ENCODE measurements at places on chromosomes 1 and 21. TPM values are rescaled to one million over a fixed set of nuclear protein-coding genes. Genes with fewer than 3 reads are reported as not detected.

GRCh38 chr1:40922969-40923368 lies 56.5 kb upstream of the CTPS1 start:
- no peak for DNase-seq

GRCh38 chr1:85578321-85579295 lies 2.0 kb upstream of the CCN1 start:
- no peak for DNase-seq

- no peak for DNase-seq
These were observed 145.5 kb downstream of the SPATA17 start for GRCh38 chr1:217776693-217777092.

DNA sequence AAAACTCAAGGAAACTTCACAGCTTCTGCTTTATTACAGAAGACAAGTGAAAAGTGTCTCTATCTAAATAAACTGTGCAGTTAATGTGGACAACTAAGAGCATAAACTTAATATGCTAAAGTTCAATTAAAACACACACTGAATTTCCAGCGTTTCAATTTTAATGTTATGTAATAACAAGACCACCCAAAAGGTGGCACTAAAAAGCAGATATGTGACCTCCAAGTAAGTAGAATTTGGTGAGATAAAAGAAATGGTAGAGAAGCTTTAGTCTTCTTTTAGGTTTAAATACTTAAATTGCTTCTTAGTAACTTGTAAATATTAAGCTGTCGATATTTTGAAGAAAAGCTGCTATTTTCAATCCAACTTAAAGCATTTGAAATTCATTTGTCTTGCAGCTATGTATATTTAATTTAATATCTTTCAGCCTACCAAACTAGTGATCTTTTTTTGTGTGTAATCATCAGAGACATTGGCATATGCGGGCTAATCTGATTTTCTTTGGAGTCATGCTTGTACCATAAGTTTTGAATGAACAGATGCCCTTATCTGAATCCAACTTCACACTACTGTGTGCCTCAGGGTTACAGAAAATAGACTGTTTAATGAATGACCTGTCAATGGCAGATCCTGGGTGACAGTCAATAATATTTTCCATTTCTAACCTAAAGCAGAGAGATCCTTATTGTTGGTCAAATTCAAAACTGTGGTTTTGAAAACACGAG lies 36.5 kb upstream of the ADAMTS1 start:
- DNase-seq, result peak; percentile 36

DNA sequence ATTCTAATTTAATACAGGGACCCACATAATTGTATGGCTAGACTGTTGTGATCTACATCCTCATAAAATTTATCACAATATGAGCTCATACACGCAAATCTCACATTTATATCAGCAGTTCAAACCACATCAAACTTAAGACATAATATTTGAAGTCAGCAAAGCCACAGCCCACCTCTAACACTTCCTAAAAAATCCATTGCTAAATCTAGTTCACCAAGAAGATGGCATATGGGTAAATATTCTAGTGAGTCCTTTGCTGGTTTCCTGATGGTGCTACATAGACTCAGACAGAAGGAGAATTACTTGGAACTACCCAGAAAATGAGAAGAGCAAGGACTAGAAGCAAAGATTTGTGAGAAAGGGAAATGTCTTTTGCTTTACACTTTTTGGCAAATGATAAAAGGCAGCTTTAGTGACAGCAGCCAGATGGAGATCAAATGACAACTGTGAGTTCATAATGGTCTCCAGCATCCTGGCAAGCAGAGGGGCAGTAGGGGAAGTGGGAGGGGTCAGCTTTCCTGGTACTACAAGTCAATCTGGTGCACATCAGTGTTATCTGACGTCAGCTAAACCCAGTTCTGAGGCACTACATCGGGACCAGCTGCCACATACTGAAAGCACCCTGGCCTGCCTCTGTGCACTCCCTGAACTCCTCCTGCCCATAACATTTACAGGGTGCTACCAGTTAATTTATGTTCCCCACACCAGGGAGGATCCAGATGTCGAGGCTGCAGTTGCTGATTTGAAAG lies 10.6 kb upstream of the GADD45A start:
- DNase-seq, result no peak

C1orf226 gene
- 1.8 TPM for total RNA-seq

DNA sequence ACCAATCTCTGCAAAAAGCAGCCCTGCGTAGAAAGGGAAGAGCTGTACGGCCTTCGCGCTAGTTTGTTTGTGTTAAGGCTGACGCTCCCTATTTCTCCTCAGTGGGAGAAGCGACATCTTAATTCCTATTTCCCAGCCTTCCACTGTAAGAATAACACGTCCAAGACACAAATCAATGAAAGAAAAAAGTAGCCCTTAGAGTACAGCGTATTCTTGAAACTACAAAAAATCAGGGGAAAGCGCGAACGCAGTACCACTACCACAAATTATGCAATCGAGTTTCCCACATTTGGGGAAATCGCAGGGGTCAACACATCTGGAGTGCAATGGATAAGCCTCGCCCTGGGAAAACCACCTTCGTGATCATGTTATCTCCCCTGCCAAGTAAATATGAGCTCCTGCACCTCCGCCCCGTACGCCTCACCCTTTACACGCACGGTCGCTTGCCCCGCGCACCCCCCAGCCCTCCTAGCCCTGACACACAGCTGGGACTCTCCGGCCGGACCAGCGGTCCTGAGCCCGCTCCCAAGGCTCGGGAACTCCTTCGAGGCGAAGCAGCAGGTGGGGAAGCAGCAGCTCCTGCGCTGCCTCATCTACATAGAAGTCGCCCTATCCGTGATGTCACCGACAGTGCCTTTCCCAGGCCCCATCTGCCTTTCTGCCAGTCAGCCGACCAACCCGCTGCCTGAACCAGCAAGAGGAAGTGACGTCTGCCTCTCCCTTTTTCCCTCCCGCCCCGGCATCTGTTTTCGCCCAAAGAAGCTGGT lies 94.7 kb downstream of the PPIAL4G start:
- peak; percentile 98 for DNase-seq

- DNase-seq, result no peak
These were observed 498.2 kb upstream of the BRINP3 start for GRCh38 chr1:190975827-190976226.

COL24A1 gene
- total RNA-seq, result not detected

CA14 gene
- total RNA-seq, result 54.4 TPM

DNA sequence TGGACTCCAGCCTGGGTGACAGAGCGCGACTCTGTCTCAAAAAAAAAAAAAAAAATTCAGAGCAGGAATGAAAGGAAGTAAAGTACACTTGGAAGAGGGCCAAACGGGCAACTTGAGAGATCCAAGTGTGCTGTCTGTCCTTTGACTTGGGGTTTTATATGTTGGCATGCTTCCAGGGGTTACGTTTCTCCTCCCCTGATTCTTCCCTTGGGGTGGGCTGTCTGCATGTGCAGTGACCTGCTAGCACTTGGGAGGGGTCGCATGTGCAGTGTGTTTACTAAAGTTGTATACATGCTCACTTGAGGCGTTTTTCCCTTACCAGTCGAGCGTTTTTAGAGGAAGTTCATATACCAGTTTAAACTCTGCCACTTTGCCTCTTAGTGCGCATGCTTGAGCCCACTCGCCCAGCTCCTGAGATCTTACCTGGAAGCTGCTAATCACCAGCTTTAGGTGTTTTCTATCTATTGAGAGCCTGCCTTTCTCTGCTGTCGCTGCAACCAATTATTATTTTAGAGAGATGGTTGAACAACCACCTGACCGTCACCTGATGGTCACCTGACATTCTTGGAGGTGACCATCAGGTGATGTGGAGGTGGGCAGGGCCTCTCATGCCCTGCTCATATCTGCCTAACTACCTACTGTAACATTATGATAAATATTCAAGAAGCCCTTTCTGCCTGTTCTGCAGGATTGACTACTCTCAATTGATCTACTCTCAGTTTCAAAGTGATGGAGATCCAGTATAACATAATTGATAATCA lies 140.1 kb downstream of the MACF1 start:
- DNase-seq, result no peak

DNA sequence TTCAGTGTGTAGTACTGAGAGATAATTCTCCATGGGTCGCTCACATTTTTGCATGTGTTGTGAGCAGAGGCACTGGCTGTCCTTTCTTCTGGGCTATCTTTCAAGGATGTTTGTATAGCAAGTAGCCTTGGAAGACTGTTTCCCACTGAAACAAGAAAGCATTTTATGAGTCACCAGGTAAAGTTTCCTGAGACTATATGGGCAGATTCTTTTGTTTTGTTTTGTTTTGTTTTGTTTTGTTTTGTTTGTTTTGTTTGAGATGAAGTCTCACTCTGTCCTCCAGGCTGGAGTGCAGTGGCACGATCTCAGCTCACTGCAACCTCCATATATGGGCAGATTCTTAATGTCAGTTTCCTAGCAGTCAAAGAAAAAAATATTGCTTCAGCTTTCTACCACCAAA lies 912.6 kb downstream of the TTLL7 start:
- no peak for DNase-seq

- DNase-seq, result no peak
These were observed 47.0 kb upstream of the RBM15 start for GRCh38 chr1:110292031-110292741.

DNA sequence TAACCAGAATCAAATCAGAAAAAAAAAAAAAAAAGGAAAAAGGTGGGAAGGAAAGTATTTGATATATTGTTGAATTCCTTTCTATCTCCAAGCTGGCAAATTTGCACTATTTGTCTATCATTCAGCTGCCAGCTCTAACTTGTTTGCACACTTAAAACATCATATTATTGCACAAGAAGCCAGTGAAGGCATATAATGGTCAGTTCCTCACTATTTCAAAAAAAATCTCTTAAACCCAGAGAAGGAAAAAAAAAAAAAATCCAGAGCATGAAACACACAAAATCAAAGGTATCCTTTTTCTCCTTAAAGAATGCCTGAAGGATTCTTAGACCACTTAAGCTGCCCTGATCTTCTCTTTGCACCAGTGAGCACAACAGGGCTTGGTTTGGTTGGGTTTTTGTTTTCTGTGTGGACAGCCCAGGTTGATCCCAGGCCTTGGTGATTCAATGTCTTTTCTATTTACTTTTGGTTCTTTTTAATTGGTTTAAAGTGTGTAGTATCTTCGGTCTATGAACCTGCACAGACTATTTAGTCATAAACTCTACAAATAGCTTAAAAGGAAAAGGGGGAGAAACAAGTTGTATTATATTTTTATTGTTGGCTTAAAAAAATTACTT lies 40.2 kb downstream of the DUSP10 start:
- no peak for DNase-seq

DNA sequence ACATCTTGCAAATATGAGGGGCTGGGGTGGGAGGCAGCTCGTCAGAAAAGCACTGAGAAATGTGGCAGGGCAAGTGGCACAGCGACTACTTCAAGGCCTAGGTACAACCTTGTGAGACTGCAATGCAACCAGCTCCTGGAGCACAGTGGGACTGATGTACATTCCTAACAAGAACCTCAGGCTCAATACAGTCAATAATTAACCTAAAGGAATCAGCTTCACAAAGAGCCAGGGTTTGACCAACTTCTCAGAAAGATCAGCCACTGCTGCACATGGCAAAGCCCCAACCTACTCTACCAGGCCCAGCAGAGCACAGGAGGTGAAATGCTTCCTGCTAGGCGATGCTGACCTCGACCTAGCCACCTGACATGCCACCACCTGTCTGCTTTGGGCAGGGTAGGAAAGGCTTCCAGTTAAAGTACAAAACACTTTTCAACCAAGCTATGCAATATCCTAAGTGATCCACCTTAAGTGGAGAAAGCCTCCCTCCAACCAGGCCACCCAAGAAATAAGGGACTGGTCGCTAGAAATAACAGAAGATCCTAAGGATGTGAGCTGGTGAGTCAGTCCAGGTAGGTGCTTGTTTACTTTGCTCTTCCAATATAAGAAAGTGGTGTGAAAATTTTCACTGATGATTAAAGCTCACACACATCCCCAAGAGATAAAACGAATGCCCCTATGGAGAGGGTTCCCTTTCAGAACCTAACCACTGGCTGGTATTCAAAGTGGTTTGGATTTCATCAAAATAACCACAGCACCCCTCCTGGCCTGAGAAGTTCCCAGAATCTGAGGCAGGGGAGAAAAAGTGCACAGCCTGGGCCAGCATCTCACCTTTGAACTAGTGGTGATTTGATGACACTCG lies 2.1 kb downstream of the RIPK4 start:
- DNase-seq, result no peak

DNA sequence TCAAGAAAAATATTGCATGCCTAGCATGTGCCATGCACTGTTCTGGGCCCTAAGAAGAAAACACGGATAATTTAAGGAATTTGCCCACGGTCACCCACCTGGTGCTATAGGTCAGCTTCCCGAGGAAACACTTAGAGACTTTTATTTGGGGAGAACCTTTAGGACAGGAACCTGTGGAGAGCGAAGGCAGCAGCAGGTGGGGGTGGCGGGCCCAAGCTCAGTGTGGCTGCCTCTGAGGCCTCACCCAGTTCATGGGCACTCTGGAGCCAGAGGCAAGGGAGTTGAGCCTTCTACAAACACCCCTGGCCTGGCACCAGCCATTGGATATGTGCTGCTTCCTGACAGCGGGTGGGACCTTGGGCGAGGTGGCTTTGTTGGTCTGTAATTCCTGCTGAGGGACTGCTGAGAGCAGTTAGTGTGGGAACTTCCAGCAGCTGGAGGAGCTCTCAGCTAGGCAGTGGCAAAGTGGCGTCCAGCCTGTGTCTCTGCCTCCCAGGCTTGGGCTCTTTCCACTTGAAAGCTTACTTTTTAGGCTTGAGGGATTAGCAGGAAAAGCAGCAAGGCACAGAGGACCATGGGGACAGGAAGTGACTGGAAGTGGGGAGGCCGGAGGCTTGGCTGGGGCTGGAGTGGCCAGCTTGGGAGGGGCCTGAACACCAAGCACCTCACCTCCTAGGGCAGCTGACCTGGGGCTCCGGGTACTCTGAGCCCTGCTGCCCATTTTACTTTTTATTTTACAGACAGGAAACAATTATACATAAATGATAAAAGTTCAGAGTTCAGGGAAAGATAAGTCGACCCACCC lies 19.1 kb downstream of the MRPL37 start:
- DNase-seq, result no peak

DNA sequence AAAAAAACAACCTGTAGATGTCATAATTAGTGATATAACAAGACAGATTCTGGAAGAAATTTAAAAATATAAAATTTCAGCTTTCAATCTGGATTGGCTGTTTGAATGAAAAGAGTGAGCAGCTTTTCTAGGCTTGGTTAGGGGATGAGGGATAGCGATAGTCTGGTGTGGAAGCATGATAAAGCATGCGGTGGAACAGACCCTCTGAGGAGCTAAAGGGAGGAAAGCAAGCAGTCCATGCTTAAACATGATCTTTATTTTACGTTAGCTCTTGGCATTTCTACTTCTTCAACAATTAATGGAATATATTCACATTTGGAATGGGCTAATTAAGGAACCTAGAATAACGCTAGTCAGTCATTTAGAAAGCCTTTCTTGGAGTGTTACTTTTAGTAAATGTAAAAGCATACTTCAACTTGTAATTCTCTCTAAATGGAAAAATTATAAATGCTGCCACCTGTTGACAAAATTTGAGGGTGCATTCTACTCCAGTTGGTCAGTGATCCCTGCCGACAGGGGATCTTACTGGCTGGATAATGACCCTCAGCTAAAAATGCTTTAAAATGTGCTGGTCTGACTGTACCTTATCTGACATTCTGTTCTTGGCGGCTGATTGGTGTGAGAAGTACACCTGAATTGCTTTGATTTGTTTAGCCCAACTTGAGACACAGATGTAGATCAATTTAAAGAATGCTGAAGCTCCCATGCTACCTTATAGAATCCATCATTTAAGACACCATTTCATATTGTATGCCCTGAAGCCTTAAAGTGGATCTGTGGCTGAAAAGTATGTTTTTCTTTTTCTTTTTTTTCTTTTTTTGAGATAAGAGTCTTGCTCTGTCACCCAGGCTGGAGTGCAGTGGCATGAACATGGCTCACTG lies 61.2 kb downstream of the AK4 start:
- peak; percentile 57 for DNase-seq

GRCh38 chr1:64140596-64140995 lies 62.8 kb upstream of the UBE2U start:
- DNase-seq, result no peak

UBL4B gene
- not detected for total RNA-seq

SLC1A7 gene
- total RNA-seq, result not detected

SF3B4 gene
- total RNA-seq, result 15.4 TPM
